ENCODE measurements at places on chromosomes 5 and 9.

GRCh38 chr5:143576711-143577484, 173.4 kb upstream of the NR3C1 start:
- DNase-seq = no peak

GRCh38 chr5:30808996-30809395, 384.5 kb upstream of the CDH6 start:
- no peak for DNase-seq

DNA sequence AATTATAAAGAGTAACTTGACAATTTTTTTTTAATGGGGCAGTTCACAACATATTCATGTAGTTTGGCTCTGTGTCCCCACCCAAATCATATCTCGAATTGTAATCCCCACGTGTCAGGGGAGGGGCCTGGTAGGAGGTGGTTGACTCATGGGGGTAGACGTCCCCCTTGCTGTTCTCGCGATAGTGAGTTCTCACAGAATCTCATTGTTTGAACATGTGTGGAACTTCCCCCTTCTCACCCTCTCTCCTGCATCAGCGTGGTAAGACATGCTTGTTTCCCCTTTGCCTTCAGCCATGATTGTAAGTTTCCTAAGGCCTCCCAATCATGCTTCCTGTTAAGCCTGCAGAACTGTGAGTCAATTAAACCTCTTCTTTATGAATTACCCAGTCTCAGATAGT, 40.7 kb downstream of the FBXW11 start:
- no peak for DNase-seq

DNA sequence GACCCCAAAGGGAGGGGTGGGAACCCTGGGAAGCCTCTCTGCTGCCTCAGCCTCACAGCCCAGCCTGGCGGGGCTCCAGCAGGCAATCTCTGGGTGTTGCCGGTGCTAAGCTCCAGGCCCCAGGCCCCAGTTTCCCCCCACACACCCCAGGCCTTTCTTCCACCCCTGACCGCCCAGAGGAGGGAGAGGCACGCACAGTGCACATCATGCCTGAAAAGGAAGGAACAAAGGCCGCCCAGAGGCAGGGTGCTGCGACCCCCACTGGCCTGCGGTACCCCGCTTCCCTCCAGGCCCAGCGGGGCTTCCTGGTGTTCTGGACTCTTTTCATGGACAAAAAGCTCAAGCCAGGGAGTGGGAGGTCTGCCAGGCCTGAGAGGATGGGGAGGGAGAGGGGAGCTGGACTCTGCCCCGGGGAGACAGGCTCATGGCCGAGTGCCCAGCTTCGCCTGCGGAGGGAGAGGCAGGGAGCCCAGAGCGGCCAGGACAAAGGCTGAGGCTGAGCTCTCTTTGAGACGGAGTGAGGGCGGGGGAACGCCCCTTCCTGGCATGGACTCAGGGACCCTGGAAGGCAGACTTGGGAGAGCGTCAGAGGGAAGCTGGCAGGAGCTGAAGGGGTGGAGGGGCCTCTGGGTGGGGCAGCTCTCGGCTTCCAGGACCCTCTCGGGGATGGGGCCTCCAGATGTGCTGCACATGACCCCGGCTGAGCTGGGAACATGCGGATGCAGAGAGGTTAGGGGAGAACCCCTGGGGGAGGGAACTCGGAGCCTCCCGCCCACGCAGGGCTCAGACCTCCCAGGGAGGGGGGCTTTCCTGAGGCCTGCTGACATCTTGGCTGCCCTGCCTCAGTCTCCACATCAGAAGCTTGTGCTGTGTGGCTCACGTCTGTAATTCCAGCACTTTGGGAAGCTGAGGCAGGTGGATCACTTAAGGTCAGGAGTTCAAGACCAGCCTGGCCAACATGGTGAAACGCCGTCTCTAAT, 1.8 kb upstream of the ENTPD2 start:
- no peak for DNase-seq

- DNase-seq = no peak
Observed at GRCh38 chr5:126674145-126674544, 73.4 kb downstream of the PHAX start.

- no peak for DNase-seq
Observed at GRCh38 chr5:95918421-95919006, 43.1 kb downstream of the ELL2 start.

DNA sequence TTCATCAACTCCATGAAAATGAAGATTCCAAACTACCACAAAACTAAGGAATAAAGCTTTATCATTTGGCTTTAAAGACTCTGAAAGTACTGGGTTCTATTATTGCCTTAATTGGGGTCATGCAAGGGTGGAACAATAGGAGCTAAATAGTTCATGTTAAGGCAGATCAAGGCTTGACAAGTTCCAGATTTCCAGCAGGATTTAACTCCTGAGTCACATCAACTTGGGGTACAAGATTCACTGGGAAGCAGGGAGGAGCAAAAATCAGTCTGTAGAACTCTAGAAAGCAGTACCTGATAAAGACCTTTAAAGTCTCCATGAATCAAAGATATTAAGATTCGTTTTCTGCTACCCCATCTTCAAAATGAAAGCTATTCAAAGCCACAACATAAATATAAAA, 41.9 kb upstream of the GLRX start:
- DNase-seq = no peak

- no peak for DNase-seq
Observed at GRCh38 chr9:20692554-20692953, 8.5 kb downstream of the FOCAD start.

GRCh38 chr5:88695232-88695631, 187.8 kb downstream of the MEF2C start:
- no peak for DNase-seq

DNA sequence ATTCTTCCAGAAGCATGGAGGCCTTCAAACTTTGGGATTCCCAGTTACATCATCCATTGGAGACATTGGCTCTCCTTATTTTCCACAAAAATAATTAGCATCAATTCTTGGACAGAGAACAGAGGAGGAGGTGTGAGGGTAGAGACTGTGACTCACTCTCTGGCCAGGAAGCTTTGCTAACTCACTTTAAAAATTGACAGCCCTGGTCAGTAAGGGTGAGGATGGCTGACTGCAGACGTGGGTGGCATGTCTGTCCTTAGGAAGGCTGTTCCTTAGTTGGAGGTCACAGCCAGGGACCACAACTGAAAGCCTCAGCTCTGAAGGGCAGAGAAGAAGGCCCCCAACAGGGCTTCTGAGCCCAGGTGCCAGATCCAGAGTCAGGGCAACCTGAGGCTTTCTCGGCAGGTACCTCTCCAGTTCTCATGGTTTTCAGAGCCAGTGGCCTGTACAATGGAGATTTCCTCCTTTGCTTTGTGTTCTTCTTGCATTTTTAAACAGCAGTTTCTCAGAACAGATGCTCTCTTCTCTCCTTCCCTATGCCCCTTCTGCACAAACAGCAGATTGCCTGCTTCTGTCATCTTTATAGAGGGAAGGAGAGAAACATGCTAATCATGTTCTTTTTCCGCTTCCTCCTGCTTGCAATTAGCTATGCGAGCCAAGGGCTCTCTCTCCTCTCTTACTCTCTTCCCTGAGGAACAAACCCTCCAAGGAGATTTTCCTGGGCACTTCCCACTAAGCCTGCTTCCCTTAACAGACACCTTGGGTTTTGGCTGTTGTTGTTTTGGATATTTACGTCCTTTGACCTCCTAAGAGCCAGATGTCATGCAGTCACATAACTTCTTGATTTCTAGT, 92.5 kb upstream of the ZNF366 start:
- no peak for DNase-seq

- DNase-seq = no peak
Observed at GRCh38 chr5:176902911-176903664, 3.9 kb upstream of the HK3 start.

DNA sequence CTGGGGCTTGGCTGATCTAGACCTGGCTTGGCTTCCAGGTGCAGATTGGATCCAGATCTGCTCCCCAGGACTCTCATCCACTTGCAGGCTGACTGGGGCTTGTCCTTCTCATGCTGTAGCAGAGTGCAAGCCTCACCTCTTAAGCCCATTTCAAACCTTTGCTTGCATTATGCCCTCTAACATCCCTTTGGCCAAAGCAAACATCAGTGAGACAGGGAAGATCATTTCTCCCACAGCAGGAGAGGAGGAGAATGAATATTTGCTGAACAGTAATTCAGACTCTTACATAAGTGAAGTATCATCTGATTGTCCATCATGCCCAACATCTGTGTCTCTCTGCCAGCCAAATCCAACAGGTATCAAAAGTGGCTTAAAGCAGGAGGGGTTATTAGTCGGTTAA, 194.9 kb downstream of the C9orf152 start:
- DNase-seq = no peak

DNA sequence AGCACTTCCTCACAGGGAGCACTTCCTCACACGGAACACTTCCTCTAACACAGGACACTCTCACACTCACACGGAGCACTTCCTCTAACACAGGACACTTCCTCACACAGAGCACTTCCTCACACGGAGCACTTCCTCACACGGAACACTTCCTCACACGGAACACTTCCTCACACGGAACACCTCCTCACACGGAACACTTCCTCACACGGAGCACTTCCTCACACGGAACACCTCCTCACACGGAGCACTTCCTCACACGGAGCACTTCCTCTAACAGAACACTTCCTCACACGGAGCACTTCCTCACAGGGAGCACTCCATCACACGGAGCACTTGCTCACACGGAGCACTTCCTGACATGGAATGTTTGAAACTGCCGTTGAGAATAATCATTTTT, 13.4 kb downstream of the POMT1 start:
- DNase-seq = no peak

DNA sequence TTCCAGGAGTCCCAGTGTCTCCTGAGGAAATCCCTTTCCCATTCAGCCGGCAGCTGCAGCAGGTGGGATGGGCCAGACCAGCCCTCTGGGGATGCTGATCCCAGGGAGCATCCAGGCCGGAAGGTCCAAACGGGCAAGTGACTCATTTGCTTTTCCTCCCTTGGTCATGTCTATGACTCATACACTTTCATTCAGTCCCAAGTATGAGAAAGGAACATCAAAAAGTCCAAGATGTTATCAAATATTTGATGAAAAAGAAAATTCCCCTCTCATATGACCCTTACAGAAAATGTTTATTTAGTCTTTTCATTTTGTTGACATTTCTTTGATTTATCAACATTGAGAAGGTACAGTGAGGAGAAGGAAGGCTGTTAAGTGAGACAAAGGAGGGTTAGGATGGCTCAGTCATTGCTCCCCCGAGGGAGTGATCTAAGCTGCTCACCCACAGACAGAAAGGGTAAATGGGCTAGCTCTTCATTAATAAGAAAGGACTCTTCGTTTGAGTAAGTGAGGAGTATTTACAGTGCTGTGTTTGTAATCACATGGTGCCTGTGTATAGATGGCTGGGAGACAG, 117.6 kb upstream of the ANKRD55 start:
- DNase-seq = no peak

- DNase-seq = no peak
Observed at GRCh38 chr9:5850724-5851122, 17.8 kb upstream of the ERMP1 start.

DNA sequence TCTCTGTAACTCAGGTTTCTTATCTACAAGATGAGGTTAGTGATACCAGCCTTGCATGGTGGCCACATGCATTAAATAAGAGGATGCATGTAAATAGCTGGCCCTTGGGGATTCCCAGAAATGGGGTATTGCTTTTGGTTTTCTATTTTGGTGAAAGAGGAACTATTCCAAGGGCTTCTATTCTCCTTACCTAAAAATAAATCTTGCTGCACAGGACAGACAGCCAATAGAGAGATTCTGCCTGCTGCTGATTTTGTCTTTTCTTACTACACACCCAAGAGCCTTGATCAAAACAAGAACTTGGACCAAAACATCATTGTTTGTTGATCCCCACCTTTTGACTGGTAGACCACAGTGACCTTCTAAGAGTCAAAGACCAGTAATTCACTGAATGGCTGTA, 161.8 kb downstream of the PJA2 start:
- DNase-seq = no peak

- no peak for DNase-seq
Observed at GRCh38 chr5:61349935-61350334, 17.9 kb downstream of the ZSWIM6 start.

- DNase-seq = no peak
Observed at GRCh38 chr5:173835131-173835530, 53.0 kb upstream of the CPEB4 start.

DNA sequence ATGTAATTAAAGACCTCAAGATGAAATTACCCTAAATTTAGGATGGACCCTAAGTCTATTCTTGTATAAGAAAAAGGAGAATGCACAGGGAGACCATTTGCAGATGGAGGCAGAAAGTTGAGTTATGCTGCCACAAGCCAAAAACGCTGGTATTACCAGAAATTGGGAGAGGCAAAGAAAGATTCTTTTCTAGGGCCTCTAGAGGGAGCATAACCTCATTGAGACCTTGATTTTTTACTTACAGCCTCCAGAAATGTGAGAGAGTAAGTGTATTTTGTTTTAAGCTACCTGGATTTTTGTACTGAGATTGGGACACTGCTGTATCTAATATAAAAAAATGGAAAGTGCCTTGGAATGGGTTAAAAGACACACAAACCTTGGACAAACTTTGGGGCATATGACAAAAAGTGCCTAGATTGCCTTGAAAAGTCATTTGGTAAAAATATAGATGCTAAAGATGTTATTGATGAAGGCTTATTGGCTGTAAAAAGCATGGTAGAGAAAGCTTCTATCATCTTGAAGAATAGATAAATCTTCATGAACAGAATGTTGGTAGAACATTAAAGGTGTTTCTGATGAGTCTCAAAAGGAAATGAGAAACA, 174.7 kb upstream of the PRDM9 start:
- no peak for DNase-seq
